Forelimb muscle (tissue), 1 donor: ENCODE measurements at places on chromosomes 4 and X.
A peak's percentile ranks its signal among the peaks of the same experiment; 100 is the strongest.

- no peak for DNase-seq
Observed at GRCh38 chrX:20571611-20572010, 304.9 kb upstream of the RPS6KA3 start.

GRCh38 chrX:10110316-10110935 lies 46.3 kb upstream of the CLCN4 start:
- no peak for DNase-seq

DNA sequence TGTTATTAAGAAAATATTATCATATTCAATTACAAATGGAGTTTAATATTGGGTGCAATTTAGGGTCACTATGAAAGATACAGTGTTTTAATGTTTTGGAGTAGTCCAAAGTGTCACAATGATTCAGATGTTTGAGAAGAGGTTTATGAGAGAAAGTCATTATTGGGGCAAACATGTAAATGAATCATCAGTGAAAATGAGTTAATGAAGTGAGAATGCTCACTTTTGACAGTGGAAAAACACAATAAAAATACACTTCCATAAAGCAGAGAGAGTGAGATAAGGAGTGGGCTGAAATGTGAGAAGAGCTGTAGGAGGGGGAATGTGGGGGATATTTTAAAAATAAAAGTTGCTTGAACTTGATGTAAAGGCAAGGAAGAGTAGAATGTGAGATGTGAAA lies 957.1 kb downstream of the PCDH18 start:
- DNase-seq = no peak

GRCh38 chrX:103585411-103586313 lies at the start of gene TCEAL4:
Gene TCEAL4, plus strand, starts transcription at chrX:103585515. Its CDS starts 1,161 bp downstream, at chrX:103586676.
- no peak for DNase-seq

- DNase-seq = no peak
Observed at GRCh38 chr4:111127841-111128240, 505.0 kb upstream of the PITX2 start.

GRCh38 chr4:30103455-30103854 lies 616.7 kb upstream of the PCDH7 start:
- DNase-seq = no peak

- DNase-seq = peak; percentile 20
Observed at GRCh38 chrX:31038575-31039326, 33.1 kb downstream of the FTHL17 start.

DNA sequence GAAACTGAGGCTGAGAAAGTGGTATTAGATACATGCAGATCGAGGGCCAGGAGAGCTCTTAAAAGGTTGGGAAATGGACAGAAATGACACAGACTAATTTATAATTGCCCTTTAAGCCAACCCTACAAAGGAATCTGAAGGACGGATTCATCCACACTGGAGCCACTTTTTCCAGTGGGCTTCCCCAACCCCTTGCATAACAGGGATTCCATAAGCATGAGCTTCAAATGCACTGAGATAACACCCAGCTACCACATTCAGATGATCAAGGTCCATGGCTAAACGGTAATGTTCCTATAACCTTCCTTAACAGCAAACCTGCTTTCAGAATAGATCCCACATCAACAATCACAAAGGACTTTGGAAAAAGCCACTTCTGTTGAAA lies 34.2 kb downstream of the PLAC1 start:
- DNase-seq = no peak

- no peak for DNase-seq
Observed at GRCh38 chrX:110257889-110258288, 60.0 kb downstream of the AMMECR1 start.

DNA sequence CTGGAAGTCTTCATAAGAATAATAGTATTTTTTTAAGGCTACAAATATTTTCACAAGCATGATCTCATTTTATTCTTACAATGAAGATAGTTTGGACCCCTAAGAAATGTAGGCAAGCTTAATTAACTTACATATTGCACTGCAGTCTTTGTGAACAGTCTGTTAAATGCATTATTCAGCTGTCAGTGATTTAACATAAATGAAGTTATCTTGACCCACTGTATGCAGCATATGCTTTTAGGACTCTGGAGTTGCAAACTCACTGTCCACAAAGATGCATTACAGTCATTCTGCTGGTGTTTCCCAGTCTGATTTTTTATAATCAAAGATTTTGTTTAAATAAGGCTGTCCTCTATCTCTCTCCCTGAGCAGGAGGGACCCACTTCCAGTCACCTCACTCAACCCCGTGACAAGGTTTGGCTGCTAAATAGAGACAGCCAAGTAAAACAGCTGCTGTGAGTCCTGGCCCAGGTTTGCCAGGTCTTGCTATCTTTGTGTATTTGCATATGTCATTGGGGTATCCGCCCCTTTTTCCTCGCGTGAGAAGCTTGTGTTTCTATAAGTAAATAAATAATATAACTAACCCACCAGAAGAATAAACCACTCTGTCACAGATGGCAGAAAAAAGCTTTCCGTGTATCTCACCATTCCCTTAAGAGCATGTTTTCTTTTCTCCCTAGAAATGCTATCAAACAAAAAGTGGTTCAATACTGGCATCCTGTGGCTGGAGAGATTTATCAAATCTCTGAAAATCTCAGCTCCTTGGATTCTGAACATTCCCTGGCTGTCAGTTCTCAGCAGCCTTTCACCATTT lies 67.0 kb downstream of the SLC7A11 start:
- DNase-seq = no peak

DNA sequence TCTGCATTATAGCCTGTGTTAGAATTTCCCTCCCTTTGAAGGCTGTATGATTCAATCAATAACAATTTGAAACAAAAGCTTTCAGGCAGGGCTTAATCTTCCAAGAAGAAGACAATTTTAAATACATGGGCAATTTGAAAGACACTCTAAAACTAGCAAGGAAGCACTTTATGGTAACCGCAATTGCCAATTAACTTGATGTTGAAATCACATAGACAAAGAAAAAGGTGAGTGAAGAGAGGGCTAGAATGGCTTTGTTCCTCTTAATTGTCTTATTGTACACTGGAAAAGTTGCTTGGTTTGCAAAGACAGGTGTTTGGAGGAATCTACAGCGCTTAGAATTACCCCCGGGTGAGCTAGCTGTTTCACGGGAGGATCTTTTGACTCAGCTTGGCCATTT lies 74.4 kb upstream of the PRKX start:
- no peak for DNase-seq

GRCh38 chr4:13117185-13117584 lies 367.0 kb downstream of the RAB28 start:
- DNase-seq = no peak

- no peak for DNase-seq
Observed at GRCh38 chr4:166324321-166324720, 451.3 kb downstream of the TLL1 start.

- DNase-seq = no peak
Observed at GRCh38 chr4:93605163-93605562, 223.4 kb upstream of the ATOH1 start.

DNA sequence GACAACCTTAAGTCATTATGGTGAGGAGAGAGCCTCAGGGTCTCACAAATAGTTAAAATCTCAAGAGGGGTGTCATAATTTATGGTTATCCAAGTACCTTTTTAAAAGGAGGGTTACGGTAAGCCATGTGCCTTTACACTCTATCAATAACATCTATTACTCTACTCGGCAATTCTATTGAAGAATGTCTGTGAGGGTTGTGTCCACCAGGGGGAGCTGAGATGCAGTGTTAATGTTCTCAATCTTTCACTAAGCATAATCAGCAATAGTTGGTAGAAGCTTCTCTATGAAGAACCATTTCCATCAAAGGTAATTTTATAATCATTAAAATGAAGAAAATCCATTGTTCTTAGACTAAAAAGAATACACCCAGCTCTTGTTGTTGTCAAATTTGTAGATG lies 457.4 kb downstream of the CENPC start:
- DNase-seq = no peak
